Activated naive CD8-positive, alpha-beta T cell treated with anti-CD3 and anti-CD28 coated beads, Interleukin-2, amount 10 ng/mL, durations not matched to agents 7 days and 5 days (primary cell): ENCODE measurements at places on chromosomes 4 and X. TPM values are rescaled to one million over a fixed set of nuclear protein-coding genes. Genes with fewer than 3 reads are reported as not detected.

DNA sequence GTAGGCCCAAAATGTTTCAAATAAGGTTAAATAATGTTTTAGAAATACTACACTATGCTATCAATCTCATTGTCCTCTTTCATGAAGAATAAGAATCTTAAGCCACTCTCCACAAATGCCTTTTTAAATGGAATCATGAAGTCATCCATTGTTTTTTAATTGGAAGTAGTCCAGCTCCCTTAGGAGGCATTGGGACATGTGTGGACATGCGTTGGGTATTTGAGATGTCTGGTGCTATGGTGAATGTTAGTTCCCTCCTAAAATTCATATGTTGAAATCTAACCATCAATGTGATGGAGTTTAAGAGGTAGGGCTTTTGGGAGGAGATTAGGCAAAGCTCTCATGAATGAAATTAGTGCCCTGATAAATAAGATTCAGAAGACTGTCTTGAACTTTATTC is 289.0 kb downstream of the C4orf33 start:
- H3K4me3 ChIP-seq: no peak overlapping the region
- H3K4me1 ChIP-seq: no peaks in the 10 kb centered on the region
- DNase-seq: no peak
- H3K27me3 ChIP-seq: peaks cover 3% of the 10 kb centered on the region

- peaks cover 15% of the 10 kb centered on the region for H3K27me3 ChIP-seq
- DNase-seq: no peak
- no peak overlapping the region for H3K27ac ChIP-seq
- H3K4me1 ChIP-seq: no peaks in the 10 kb centered on the region
- H3K36me3 ChIP-seq: no peaks in the 10 kb centered on the region
These were observed 6.2 kb upstream of the MAN2B2 start for GRCh38 chr4:6568689-6569332.

DNA sequence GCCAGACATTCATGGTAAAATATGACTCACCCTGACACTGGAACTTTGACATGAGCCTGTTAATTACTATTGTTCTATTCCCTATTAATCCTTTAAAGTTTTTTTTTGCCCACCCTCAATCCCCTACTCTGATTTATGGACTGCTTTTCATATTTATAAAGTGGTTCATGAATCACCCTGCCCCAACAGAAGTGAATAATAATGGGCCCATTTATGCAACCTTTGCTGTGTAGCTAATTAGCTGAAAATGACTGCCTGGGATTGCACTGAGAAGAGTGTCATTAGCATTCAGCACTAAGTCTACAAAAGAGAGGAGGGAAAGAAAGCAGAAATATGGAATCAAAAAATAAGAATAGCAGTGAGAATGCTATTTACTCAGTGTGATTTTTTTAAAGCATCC is 154.3 kb downstream of the COMMD8 start:
- H3K4me3 ChIP-seq: no peak overlapping the region
- no peak overlapping the region for H3K27ac ChIP-seq
- no peaks in the 10 kb centered on the region for H3K4me1 ChIP-seq
- H3K36me3 ChIP-seq: no peaks in the 10 kb centered on the region
- no peak for DNase-seq

- no peaks in the 10 kb centered on the region for H3K36me3 ChIP-seq
- no peak overlapping the region for H3K4me3 ChIP-seq
- DNase-seq: no peak
These were observed 1.3 kb downstream of the DCAF12L1 start for GRCh38 chrX:126551306-126551705.

DNA sequence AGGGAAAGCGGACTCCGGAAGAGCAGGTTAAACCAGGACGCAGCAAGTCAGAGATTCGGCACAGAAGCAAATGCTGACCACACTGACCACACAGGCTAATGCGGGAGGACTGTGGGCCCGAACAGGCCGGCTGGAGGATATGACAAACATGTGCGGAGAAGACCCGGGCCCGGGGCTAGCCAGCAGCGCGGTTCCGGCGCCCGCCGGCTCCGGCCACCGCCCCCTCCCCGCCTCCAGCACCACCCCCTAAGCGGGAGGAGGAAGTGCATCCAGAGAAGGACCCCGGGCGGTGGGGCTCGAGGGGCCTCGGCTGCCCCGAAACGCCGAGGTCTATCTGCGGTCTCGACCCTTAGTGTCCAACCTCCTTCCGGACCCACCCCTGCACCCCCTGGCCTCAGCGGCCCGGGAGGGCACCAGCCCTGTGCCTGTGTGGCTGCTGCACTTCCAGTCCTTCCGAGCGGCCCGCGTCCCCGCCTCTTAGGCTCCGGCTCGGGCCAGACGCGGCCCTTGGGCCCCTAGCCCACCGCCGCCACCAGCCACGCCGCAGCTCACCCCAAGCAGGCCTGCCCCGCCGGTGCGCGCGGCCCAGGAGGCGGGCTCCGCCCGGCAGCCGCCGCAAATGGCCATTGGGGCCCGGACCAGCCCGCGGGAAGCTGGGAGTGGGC is 2.1 kb downstream of the ELOVL6 start:
- H3K36me3 ChIP-seq: peaks cover 6% of the 10 kb centered on the region
- H3K27me3 ChIP-seq: peaks cover 2% of the 10 kb centered on the region
- peak overlapping the region; percentile 94 for H3K4me3 ChIP-seq
- peaks cover 23% of the 10 kb centered on the region for H3K4me1 ChIP-seq
- peak overlapping the region; percentile 98 for H3K27ac ChIP-seq

- H3K27me3 ChIP-seq: no peaks in the 10 kb centered on the region
- no peaks in the 10 kb centered on the region for H3K4me1 ChIP-seq
- no peaks in the 10 kb centered on the region for H3K36me3 ChIP-seq
- no peak overlapping the region for H3K4me3 ChIP-seq
- no peak overlapping the region for H3K27ac ChIP-seq
These were observed 281.7 kb downstream of the UNC5C start for GRCh38 chr4:95267081-95267480.

- H3K4me3 ChIP-seq: no peak overlapping the region
- H3K27me3 ChIP-seq: no peaks in the 10 kb centered on the region
These were observed 42.0 kb upstream of the RBMXL3 start for GRCh38 chrX:115147220-115147619.

GRCh38 chr4:176508780-176509331 is 189.1 kb downstream of the SPCS3 start:
- DNase-seq: no peak
- no peaks in the 10 kb centered on the region for H3K4me1 ChIP-seq
- no peaks in the 10 kb centered on the region for H3K36me3 ChIP-seq
- H3K4me3 ChIP-seq: no peak overlapping the region
- H3K27ac ChIP-seq: no peak overlapping the region
- no peaks in the 10 kb centered on the region for H3K27me3 ChIP-seq

- no peaks in the 10 kb centered on the region for H3K36me3 ChIP-seq
- H3K4me3 ChIP-seq: no peak overlapping the region
- H3K27me3 ChIP-seq: peaks cover 4% of the 10 kb centered on the region
These were observed 80.9 kb downstream of the PCYT1B start for GRCh38 chrX:24566240-24566639.

DNA sequence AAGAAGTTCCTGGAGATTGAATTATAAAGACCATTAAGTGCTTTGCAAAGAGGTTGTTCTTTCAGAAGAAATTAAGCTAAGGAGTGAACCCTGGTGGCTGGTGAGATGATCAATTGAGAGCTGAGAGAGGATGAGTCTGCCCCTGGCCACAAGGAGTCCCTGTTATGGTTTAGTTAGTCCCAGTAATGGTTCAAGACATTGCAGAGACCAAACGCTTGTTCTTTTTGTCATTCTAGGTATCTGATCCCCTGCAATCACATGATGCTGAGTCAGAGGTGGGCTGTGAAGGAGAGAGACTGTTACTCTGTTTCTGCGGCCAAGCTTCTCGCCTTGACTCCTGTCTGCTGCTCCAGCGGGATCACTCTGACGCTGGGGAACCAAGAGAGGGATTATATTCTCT is 114.5 kb downstream of the GATB start:
- H3K36me3 ChIP-seq: no peaks in the 10 kb centered on the region
- no peak for DNase-seq
- H3K27me3 ChIP-seq: peaks cover 2% of the 10 kb centered on the region

- DNase-seq: no peak
- no peaks in the 10 kb centered on the region for H3K27me3 ChIP-seq
- H3K36me3 ChIP-seq: no peaks in the 10 kb centered on the region
- no peak overlapping the region for H3K4me3 ChIP-seq
These were observed 1149.7 kb downstream of the STPG2 start for GRCh38 chr4:96993560-96993959.

DNA sequence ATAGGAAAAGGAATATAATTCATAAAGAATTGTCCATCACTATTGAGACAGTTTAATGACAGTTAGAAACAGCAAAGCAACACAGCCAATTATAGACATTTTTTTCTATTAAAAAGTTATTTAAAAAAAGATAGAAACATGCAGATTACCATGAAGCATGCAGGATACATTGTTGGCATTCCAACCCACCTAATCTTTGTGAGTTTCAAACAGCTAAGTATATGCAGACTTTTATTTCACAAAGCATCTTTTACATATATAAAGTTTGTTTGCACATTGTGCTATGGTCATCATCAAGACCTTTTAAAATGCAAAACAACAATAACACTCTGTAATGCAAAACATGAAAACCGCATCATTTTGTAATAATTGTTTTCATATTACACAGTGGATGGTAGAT is 125.9 kb upstream of the ETNPPL start:
- no peak overlapping the region for H3K27ac ChIP-seq
- no peaks in the 10 kb centered on the region for H3K36me3 ChIP-seq
- H3K27me3 ChIP-seq: peaks cover 5% of the 10 kb centered on the region
- H3K4me1 ChIP-seq: peaks cover 4% of the 10 kb centered on the region
- no peak for DNase-seq
- H3K4me3 ChIP-seq: no peak overlapping the region

Gene EBP
- 214 TPM for total RNA-seq

Gene NWD2
- total RNA-seq: not detected

Gene SEPTIN11
- total RNA-seq: 60.0 TPM

Gene ATP1B4
- total RNA-seq: not detected

Gene GPR173
- total RNA-seq: 0.08 TPM
